Pancreas (tissue), 10 donors: ENCODE measurements at places on chromosomes 11 and 22.

GRCh38 chr11:61627850-61628661 is 47.2 kb upstream of the SYT7 start:
- H3K4me1 ChIP-seq: peaks cover 19% of the 10 kb centered on the region
- H3K27ac ChIP-seq: no peak overlapping the region
- DNase-seq: peak; percentile 66

DNA sequence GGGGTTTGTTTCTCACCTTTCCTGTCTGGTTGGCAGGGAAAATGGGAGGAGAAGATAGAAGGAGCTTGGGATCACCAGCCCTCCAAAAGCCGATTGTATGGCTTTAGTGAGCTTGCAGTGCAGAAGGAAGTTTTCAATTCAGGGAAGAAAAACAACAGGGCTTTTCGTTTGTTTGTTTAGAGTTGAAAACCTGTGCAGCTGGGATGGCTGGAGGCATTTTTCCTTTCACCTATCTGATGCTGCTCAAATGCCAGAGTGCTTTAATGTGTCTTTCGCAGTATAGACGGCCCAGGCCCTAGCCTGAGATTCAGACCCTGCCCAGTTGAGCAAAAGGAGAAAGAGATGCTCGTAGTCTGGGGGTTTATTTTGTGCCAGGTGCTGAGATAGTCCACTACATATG is 87.9 kb downstream of the INSC start:
- H3K4me3 ChIP-seq: no peak overlapping the region
- no peak for DNase-seq
- H3K27ac ChIP-seq: no peak overlapping the region
- no peaks in the 10 kb centered on the region for H3K4me1 ChIP-seq

DNA sequence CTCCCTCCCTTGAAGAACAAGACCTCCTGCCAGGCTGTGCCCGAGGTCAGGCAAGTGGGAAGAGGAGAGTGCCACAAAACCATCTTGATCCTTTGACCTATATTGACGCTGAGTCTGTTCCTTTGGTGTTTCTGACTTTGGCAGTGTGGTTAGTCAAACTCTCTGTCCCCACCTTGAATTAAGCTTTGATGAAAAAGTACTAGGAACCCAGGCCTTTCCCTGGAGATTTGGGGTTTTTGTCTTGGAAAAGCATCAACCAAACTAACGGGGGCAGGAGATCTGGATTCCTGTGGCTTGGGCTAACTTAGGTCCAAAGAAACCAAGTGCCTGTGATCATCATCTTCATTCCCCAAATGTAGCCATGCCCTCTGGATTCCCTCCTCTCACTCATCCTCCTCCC is 40.4 kb downstream of the ARFGAP2 start:
- H3K27me3 ChIP-seq: no peaks in the 10 kb centered on the region
- H3K27ac ChIP-seq: no peak overlapping the region
- no peaks in the 10 kb centered on the region for H3K36me3 ChIP-seq
- H3K4me1 ChIP-seq: peaks cover 24% of the 10 kb centered on the region
- no peak overlapping the region for H3K4me3 ChIP-seq

- no peaks in the 10 kb centered on the region for H3K27me3 ChIP-seq
- no peaks in the 10 kb centered on the region for H3K36me3 ChIP-seq
Measured at GRCh38 chr11:26976389-26976788, 17.5 kb upstream of the FIBIN start.

DNA sequence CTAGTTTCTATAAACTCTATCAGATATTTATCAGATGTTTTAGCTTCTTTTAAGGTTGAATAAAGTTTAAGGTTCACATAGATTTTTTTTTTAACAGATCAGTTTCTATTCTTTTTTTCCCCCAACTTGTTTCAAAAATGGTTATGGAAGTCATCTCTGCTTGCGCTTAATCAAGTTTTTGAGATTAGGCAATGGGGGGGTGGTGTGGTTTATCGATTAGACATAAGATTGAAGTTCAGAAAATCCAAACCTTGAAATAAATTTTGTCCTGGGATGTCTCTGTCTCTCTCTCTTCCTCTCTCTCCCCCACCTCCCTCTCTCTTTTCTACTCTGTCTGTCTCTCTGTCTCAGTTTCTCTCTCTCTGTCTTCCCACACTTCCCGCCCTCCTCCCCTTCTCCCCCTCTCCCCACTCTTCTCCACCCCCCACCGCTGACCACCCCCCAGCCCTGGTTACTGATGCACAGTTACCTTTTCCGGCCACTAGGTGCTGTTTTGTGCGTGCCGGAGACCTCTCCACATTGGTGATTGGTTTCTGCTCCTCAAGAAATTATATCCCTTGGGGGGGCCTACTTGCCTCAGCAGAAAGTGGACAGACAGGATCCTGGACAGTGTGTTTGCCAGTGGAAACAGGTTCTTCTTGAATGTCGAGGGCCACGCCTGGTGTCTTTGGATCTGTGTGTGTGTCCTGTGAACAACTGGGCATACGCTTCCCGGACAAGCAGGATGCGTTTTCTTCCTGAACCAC is 29.7 kb upstream of the ANO1 start:
- no peak overlapping the region for H3K27ac ChIP-seq
- no peaks in the 10 kb centered on the region for H3K27me3 ChIP-seq
- H3K4me1 ChIP-seq: no peaks in the 10 kb centered on the region
- H3K4me3 ChIP-seq: no peak overlapping the region

- no peak for DNase-seq
- H3K27ac ChIP-seq: no peak overlapping the region
- no peaks in the 10 kb centered on the region for H3K4me1 ChIP-seq
- no peaks in the 10 kb centered on the region for H3K36me3 ChIP-seq
Measured at GRCh38 chr11:76336597-76336996, 44.3 kb downstream of the THAP12 start.

- H3K27ac ChIP-seq: no peak overlapping the region
- no peaks in the 10 kb centered on the region for H3K36me3 ChIP-seq
- peaks cover 22% of the 10 kb centered on the region for H3K4me1 ChIP-seq
- no peak for DNase-seq
- no peaks in the 10 kb centered on the region for H3K27me3 ChIP-seq
- no peak overlapping the region for H3K4me3 ChIP-seq
Measured at GRCh38 chr11:36033082-36033751, 89.4 kb downstream of the LDLRAD3 start.

GRCh38 chr11:30917859-30918478 is 331.8 kb upstream of the MPPED2 start:
- no peaks in the 10 kb centered on the region for H3K36me3 ChIP-seq
- no peaks in the 10 kb centered on the region for H3K4me1 ChIP-seq
- H3K27ac ChIP-seq: no peak overlapping the region
- no peak for DNase-seq
- H3K27me3 ChIP-seq: no peaks in the 10 kb centered on the region

DNA sequence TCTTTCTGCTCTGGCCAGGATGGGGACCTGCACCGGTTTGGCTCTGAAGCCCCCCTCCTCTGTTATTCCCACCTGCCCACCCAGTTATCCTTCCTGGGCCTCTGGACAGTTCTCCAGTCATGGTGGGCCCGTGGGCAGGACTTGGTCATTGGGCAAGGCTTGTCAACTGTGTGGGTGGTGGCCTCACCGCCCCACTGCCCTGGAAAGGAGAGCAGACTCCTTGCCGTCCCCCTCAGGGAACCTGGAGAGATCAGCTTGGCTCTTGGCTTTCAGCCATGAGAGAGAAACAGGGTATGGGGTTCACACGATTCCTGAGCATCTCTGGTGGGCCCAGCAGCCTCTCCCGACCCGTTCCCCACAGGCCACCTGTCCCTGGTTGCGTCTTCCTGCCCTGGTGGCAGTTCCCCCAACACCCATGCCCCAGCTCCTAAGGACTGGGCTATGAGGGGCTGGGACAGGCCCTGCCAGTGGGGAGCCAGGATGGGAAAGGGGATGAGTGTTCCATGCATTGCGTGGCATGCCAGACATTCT is 92.3 kb downstream of the MORC2 start:
- no peaks in the 10 kb centered on the region for H3K27me3 ChIP-seq
- no peaks in the 10 kb centered on the region for H3K4me1 ChIP-seq
- no peaks in the 10 kb centered on the region for H3K36me3 ChIP-seq
- H3K27ac ChIP-seq: no peak overlapping the region
- H3K4me3 ChIP-seq: no peak overlapping the region

DNA sequence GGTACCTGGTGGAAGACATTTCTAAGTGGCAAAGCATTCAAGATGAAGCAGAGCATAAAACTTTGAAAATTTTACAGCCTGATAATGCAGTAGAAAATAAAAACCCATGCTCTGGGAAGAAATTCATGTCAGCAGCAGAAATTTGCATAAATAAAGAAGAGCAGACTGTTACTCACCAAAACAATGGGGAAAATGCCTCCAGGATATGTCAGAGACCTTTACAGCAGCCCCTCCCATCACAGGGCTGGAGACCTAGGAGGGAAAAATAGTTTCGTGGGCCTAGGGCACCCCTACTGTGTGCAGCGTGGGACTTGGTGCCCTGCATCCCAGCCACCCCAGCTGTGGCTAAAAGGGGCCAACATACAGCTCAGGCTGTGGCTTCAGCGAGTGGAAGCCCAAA is 5.4 kb upstream of the DKK3 start:
- no peaks in the 10 kb centered on the region for H3K4me1 ChIP-seq
- H3K27ac ChIP-seq: no peak overlapping the region
- H3K27me3 ChIP-seq: no peaks in the 10 kb centered on the region
- no peak for DNase-seq

- no peaks in the 10 kb centered on the region for H3K36me3 ChIP-seq
- H3K4me1 ChIP-seq: no peaks in the 10 kb centered on the region
- H3K27ac ChIP-seq: no peak overlapping the region
- H3K27me3 ChIP-seq: no peaks in the 10 kb centered on the region
- H3K4me3 ChIP-seq: no peak overlapping the region
Measured at GRCh38 chr11:46601129-46601528, 7.3 kb upstream of the AMBRA1 start.

- no peaks in the 10 kb centered on the region for H3K27me3 ChIP-seq
- peak overlapping the region; percentile 29 for H3K27ac ChIP-seq
Measured at GRCh38 chr11:104122836-104123235, 41.1 kb downstream of the PDGFD start.

DNA sequence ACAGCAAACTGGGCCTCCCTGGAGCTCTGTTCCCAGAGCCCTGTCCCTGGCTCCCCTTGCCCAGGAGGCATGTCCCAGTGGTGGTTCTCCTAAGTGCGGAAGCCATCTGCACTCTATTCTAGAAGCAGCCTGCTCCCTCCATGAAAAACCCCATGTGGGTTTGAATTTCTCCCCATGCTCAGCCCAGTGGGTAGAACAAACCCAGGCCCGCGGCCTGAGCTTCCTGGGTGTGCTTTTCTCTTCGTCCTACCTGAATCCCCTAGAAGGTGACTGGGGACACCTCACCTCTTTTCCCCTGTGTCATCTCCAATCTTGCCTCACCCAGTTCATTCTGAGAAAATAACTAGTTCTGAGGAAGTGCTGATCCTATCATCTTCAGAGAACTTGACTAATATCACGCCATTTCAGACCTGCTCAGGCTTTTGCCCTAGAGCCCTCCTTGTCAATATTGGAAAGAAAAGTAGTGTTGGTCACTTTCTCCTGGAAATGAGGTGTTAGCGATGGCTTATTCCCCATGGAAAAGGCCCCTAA is 15.9 kb downstream of the IL10RA start:
- no peaks in the 10 kb centered on the region for H3K36me3 ChIP-seq
- no peaks in the 10 kb centered on the region for H3K4me1 ChIP-seq
- H3K4me3 ChIP-seq: no peak overlapping the region
- DNase-seq: no peak
- H3K27ac ChIP-seq: no peak overlapping the region

DNA sequence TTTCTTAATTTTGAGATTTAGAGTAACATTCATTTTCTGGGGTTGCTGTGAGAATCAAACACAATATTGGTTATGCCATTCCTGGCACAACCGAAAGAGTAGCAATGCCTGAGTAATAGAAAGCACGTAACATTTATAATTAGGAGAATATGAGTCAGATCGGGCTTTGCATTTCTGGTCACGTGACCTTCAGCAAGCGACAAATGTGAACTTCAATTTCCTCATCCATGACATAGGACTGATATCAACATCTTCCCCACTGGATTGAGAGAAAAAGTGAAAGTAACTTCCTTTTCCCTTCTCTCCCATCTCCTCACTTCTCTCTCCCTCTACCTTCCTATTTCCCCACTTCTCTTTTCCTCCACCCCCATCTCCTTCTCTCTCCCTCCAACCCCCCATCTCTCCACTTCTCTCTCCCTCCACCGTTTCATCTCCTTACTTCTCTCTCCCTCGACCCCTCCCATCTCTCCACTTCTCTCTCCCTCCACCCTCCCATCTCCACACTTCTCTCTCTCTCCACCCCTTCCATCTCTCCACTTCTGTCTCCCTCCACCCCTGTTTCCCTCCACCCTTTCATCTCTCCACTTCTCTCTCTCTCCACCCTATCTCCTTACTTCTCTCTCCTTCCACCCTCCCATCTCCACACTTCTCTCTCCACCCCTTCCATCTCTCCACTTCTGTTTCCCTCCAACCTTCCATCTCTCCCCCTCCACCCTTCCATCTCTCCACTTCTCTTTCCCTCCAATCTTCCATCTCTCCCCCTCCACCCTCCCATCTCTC is 33.5 kb upstream of the CAT start:
- no peaks in the 10 kb centered on the region for H3K27me3 ChIP-seq
- H3K27ac ChIP-seq: no peak overlapping the region
- no peak for DNase-seq
- H3K36me3 ChIP-seq: no peaks in the 10 kb centered on the region
- H3K4me3 ChIP-seq: no peak overlapping the region
- no peaks in the 10 kb centered on the region for H3K4me1 ChIP-seq

- peak; percentile 28 for DNase-seq
- H3K36me3 ChIP-seq: no peaks in the 10 kb centered on the region
Measured at GRCh38 chr11:68970921-68971636, 9.7 kb downstream of the MRGPRD start.

DNA sequence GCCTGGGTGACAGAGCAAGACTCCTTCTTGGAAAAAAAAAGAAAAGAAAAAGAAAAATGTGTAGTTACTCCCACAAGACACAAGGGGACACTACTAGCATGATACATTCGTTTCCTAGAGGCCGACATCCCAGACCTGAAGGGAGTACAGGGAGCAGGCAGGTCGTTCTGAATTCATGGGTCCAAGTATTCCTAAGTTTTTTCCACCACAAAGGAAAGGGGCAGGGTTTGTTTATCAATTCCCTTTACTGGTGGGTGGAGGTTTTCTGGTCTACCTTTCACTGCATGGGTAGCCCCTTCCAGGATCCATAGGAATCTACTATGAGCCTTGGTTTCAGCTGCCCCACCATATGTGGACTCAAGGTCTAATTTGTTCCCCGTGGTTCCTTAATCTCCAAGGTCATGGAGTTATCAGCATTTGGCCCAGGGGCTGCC is 11.8 kb downstream of the TIGD3 start:
- H3K36me3 ChIP-seq: no peaks in the 10 kb centered on the region
- no peaks in the 10 kb centered on the region for H3K27me3 ChIP-seq
- DNase-seq: no peak
- H3K27ac ChIP-seq: peak overlapping the region; percentile 69

- no peak for DNase-seq
- H3K4me1 ChIP-seq: no peaks in the 10 kb centered on the region
- no peaks in the 10 kb centered on the region for H3K36me3 ChIP-seq
- no peak overlapping the region for H3K4me3 ChIP-seq
Measured at GRCh38 chr11:267491-267994, 10.7 kb upstream of the NLRP6 start.

DNA sequence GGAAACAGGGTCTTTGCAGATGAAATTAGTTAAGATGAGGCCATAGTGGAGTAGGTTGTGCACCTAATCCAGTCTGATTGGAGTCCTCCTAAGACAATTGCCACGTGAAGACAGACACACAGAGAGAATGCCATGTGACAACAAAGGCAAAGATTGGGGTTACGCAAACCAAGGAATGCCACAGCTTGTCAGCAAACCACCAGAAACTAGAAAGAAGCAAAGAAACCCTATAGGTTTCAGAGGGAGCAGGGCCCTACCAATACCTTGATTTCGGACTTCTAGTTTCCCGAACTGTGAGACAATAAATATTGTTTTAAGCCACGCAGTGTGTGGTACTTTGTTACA is 8.2 kb upstream of the LAYN start:
- no peaks in the 10 kb centered on the region for H3K36me3 ChIP-seq
- no peaks in the 10 kb centered on the region for H3K4me1 ChIP-seq
- DNase-seq: no peak
- peaks cover 6% of the 10 kb centered on the region for H3K27me3 ChIP-seq
- H3K4me3 ChIP-seq: no peak overlapping the region
